Activated CD4-positive, alpha-beta T cell treated with anti-CD3 and anti-CD28 coated beads, Interleukin-10, Interleukin-2, amounts not matched to agents 100 ng/mL and 50 ng/mL, durations not matched to agents 16 hours and 8 hours (primary cell): ENCODE measurements at places on chromosomes 4 and X.

DNA sequence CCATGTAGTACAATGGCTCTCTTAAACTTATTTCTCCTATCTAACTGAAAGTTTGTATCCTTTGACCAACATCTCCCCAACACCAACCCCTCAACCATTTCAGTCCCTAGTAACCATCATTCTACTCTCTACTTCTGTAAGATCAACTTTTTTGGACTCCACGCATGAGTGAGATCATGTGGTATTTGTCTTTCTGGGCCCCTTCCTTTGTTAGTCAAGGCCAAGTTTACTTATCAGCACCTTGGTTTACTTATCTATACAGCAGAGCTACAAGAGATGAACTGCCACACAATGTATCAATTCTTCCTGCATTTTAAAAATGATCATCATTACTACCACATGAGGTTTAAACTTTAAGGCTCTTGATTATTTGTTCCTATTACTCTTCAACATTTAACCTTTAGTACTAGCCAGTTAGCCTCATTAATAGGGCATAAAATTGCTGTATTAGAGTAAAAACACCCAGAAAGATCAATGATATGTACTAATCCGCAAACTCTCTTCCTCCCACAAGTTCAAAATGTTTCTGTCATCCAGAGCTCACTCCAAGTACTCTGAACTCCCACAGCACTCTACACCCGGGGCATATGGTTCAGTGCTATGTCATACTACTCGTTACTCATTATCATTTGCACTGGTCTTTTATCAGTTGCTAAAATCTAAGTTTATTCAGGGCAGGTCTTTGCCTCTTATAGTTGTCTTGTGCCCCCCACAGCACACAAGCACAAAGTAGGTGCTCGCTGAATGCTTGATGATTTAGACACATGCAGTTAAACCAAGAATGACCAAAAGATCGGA lies 145.7 kb upstream of the ADAMTS3 start:
- no peak for DNase-seq

- DNase-seq = peak; percentile 92
These were observed 2.3 kb downstream of the JADE1 start for GRCh38 chr4:128811571-128812441.

- no peak for DNase-seq
These were observed 59.0 kb downstream of the ELF4 start for GRCh38 chrX:130051176-130051845.

DNA sequence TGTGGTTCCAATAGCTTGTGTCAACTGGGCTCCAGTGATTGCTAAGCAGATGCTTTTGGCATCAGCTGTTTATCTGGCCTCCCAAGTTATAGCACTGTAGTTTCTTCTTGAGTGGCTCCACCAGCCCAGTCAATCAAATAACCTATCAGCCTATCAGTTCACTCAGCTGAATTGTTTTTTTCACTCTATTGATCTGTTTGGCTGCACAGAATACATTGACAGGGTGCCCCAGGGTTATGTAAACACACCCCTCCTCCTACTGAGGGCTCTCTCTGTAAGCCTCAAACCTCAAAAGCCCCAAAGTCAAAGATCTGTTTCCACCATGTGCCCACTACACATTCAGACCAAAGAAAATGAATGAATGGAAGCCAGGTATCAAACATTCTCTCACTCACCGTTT lies 214.0 kb downstream of the HS6ST2 start:
- peak; percentile 27 for DNase-seq

GRCh38 chr4:28555866-28556265 lies 1695.2 kb downstream of the STIM2 start:
- no peak for DNase-seq

DNA sequence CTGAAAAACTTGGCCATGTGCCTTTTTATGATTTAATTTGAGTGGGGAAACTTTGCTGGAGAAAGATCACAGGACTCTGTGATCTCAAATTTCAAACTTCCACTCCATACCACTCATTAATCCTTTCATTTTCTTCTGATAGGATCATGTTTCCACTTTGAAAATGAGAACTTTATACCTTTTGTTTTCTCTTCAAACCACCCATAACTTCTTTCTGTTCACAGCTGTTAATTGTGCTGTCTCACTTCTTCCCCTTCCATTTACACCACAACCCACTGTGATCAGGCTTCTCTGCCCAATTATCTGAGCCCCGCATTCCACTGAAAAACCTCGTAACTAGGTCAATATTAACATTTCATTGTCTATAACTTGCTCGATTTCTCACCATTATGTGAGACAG lies 47.0 kb upstream of the ARSJ start:
- DNase-seq = no peak

DNA sequence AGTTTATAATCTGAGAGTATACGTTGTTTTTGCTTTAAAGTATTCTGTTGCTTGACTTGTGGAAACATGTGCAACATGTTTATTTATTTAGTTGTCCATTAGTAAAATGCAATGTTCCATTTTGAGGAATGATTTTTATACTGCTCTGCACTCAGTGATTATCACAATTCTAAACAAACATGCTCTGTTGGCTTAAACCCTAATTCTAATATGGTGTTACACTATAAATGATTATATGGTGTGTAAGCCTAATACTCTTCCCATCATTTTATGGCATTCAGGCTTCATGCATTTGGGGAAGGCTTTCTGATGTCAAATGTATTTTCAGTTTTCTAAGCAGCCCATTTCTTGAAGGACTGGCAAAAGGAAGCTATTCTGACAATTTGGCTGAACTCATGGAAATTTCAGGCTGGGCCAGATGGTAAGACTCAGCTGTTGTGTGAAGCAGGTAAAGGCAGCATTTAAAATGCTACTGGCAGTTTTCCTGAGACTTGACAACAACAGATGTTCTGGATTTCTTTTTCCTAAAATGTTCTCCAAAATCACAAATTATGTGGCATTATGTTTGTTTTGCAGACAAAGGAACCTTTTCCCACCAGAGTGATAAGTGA lies 336.7 kb upstream of the GNPDA2 start:
- no peak for DNase-seq

GRCh38 chr4:140648716-140649308 lies 80.1 kb upstream of the UCP1 start:
- no peak for DNase-seq

DNA sequence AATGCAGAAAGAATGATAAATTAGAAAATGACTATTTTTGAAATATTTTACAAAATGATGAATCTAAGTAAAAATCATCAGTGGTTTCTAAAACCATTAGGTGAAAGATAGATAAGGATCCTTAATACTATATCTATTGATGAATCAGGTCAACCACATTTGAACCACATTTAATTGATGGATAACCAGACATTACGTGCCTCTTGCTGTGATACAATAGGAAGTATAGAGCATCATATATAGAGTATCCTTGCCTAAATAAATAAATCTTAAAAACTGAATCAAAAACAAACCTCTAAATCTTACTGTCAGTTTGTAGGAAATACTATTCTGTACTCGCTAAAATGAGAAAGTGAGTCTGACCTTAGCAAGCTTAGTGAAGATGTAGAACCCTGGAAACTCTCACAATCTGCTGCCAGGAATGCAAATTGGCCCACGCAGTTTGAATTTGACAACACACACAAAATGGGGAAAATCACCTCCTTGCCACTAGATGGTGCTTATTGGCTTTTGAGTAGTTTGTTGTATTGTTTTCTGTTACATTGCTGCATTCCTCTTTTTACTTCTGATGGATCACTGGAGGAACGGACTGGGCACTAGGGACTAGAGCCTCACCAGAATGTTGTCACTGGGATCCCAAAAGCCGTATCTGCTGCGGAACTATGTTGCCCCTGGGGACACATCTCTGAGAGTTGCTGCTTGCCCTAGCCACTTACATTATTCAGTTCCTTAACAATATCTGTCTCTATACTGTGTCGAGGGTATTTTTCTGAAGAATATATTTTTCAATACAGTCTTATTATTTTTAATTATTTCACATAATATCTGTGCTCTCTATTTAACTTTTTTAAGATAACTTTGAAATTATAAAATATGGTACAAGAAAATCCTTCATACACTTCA lies 25.4 kb upstream of the SLAIN2 start:
- DNase-seq = peak; percentile 48

DNA sequence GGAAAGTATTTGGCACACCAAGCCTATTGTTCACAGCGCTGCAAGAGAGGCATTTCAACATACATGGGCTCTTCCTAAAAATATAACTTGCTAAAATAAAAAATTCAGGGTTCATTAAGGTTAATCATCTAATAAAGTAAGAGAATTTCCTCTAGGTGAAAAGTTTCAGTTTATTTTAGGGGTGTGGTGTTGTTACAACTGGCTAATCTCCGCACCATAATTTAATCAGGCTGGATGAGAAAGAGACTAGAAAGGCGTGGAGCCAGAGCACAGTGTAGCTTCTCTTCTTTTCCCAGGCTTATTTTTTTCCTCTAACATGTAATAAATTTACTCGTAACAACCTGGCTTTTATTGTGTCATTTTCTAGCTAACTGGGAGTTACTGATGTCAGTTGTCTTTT lies 47.9 kb downstream of the FHL1 start:
- DNase-seq = no peak

DNA sequence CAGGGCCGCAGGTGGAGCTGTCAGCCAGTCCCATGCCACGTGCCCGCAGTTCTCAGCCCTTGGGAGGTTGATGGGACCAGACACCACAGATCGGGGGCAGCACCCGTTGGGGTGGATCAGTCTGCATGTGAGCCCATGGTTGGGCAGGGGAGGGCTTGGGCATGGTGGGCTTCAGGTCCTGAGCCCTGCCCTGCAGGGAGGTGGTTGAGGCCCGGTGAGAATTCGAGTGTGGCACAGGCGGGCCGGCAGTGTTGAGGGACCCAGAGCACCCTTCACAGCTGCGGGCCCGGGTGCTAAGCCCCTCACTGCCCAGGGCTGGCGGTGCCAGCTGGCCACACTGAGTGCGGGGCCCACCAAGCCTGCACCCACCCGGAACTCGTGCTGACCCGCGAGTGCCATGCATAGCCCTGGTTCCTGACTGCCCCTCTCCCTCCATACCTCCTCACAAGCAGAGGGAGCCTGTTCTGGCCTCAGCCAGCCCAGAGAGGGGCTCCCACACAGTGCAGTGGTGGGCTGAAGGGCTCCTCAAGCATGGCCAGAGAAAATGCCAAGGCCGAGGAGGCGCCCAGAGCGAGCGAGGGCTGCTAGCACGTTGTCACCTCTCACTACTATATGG lies 696.1 kb downstream of the TGIF2LX start:
- DNase-seq = no peak

GRCh38 chr4:2182994-2183393 lies 58.9 kb downstream of the HAUS3 start:
- DNase-seq = no peak

DNA sequence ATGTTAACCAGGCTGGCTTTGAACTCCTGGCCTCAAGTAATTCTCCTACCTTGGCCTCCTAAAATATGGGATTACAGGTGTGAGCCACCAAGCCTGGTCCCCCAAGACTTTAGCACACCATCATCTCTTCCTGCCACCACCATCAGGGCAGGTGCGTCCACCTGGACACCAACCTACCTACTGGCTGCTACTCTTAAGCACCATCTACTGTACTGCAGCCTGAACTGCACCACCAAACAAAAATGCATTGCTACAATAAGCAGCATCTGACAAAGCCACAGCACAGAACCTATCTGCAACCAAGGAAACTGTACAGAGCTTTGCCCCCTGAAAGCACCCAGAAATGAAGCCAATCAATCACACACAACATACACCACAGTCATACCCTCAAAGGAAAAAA lies 139.7 kb downstream of the EFHC2 start:
- no peak for DNase-seq

- no peak for DNase-seq
These were observed 15.9 kb upstream of the RAB9A start for GRCh38 chrX:13673016-13673415.

DNA sequence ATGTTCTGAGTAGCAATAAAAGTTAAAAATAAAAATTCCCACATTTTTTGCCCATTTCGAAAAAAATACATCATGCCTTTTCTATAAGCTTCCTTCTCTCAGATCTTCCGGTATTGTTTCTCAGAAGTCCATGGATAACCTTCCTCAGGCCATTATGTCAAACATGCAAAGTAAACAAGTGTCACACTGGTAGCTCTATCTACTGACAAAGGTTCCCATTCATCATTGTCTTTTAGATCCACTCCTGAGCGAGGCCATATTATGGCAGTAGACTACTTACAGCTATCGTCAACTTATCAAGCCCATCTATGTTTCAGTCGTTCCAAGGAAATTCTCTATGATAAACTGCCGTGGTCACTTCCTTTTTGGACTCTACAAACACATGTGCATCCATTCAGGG lies 1068.2 kb downstream of the GLUD2 start:
- DNase-seq = no peak

GRCh38 chr4:128906581-128906980 lies 97.1 kb downstream of the JADE1 start:
- no peak for DNase-seq

- no peak for DNase-seq
These were observed 84.2 kb downstream of the SORCS2 start for GRCh38 chr4:7276515-7276914.

DNA sequence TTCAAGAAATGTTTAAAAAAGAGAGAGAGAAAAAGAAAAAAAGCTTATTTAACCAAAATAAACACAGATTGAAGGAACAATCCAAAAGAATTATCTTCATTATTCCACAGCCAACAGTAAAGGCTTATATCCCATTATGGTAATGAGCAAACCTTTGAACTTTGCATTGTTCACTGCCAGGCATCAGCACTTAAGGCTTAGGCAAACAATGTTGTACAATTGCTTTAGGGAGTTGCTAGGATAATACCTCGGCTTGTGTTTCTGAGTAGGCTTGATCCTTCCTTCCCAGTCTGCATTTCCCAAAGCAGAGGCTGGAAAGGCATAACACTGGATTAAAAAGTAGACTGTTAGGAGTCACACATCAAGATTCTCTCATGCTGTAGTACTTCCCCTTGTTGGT lies 352.7 kb upstream of the IGFBP7 start:
- DNase-seq = no peak

GRCh38 chrX:108359806-108360602 lies 78.2 kb downstream of the COL4A6 start:
- DNase-seq = no peak

DNA sequence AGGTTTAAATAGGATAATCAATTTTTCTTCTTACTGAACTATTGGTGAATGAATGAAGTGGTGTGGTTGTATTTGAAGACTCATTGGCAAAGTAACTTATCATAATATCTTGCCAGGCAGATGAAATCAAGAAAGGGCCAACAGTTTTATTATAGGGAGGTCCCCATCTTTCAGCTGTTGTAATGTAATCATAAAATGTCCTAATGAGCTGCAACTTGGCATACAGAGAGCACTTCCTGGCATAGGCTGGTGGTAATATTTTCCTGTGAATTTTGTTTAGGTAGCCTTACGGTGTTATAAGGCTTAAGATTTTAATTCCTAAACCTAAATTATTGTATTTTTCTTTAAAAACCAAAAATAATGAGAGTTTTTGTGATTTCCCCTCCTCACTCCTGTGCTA lies 17.5 kb downstream of the FHIP1A start:
- DNase-seq = no peak

DNA sequence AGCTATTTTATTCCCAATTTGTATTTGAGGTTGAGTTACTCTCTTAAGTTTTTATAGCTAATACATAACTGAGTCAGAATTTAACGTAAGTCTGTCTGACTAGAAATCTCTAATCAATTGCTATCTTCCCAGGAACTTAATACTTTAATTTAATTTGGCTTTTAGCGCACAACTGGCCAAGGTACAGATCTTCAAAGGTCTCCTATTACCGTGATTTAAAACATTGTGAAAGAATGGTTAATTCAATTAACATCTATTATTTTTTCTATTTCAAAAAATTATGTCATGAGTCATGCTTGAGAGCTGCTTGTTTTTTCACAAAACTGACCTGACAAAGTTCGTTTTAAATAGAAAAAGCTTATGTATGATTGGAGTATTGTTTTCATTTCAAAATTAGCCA lies 22.0 kb upstream of the PLA2G12A start:
- no peak for DNase-seq
